ENCODE measurements at places on chromosomes 11 and 22.

- DNase-seq, result no peak
Measured at GRCh38 chr22:24954114-24954463, 1.6 kb downstream of the KIAA1671 start.

DNA sequence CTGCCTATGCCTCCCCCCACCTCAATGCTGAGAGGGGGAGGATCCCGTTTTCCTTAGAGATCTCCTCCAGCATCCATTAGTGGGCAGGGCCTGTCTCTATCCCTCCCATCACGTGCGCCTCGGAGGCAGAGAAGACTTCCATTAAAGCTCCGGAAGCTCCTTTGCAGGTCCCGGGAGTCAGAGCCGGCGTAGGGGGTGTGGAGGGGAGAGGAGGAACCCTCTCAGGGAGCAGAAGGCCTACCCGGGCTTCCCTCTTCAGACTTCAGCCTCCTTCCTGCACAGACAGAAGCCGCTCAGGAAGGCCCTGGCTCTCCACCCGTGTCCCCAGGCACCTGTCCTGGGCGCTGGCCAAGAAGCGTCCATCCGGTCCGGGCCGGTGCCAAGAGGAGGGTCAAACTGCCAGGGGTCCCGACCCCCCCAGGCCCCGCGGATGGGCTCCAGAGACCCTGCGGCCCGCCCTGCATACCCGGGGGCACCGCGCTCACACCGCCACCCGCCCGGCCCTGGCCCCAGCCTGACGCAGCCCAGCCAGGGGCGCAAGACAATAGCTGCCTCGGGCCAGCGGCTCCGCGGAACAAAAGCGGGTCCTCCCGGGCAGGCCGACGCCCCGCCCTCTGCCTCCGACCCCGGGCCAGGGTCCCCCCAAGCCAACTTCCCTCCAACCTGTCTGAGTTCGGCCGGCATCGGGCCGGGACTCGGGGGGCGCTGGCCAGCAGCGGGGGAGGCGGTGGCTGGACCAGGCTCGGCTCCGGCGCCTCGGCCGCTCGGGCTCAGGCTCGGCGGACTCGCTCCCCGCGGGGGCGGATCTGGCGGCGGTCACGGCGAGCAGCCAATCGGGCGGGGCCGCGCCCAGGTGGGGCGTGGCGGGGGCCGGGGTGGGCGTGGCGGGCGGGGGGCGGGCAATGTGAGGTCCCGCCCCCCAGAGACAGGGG lies 29.9 kb downstream of the ARVCF start:
- DNase-seq, result no peak

- DNase-seq, result no peak
Measured at GRCh38 chr11:76041208-76041607, 165.1 kb downstream of the WNT11 start.

GRCh38 chr11:131278472-131278871 lies 91.9 kb upstream of the NTM start:
- DNase-seq, result no peak

DNA sequence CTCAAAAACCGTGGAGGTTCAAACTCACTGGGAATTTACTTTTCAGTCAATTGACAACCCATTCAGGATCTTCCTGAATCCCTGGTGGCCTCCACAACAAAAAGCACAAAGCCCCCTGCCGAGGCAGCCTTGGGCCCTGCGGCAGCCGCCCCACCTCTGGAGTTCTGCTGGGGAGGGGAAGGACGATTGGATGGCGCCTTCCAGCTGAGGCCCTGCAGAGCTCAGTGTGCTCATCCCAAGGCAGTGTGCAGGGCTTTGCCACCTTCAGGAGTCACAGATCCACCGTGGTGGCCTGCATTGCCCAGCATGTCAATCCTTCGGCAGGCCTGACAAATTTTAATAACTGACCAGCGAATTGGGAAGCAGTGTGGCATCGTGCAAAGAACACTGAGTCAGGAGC lies 7.4 kb downstream of the ZFTA start:
- DNase-seq, result no peak

GRCh38 chr22:23678133-23678532 lies 12.7 kb upstream of the RGL4 start:
- DNase-seq, result no peak

DNA sequence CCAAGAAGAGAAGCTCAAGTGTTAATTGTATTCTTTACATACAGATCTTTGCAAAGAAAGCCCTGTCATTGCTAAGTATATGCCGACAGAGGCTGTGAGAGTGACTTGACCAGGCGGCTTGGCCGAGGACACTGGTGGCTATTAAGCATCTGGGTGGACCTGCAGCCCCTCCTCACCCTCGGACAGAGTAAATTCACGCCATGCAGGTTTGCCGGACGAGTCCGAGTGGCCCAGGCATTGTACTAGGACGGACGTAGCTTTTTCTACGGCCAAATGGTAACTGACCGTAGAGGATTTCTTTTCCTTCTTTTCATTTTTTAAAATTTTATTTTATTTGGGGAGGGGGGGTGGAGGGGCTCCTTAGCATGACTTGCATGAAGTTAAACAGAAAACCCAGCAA lies 47.0 kb downstream of the KCNC1 start:
- no peak for DNase-seq

GRCh38 chr11:45037434-45038005 lies 86.8 kb upstream of the TP53I11 start:
- DNase-seq, result no peak

- no peak for DNase-seq
Measured at GRCh38 chr11:79358258-79358657, 82.6 kb downstream of the TENM4 start.

- DNase-seq, result no peak
Measured at GRCh38 chr11:112025707-112026106, 499 bp downstream of the DLAT start.

Measured in forelimb muscle (tissue), 1 donor.